ENCODE measurements at places on chromosomes 5 and 9.
A peak's percentile ranks its signal among the peaks of the same experiment; 100 is the strongest.

DNA sequence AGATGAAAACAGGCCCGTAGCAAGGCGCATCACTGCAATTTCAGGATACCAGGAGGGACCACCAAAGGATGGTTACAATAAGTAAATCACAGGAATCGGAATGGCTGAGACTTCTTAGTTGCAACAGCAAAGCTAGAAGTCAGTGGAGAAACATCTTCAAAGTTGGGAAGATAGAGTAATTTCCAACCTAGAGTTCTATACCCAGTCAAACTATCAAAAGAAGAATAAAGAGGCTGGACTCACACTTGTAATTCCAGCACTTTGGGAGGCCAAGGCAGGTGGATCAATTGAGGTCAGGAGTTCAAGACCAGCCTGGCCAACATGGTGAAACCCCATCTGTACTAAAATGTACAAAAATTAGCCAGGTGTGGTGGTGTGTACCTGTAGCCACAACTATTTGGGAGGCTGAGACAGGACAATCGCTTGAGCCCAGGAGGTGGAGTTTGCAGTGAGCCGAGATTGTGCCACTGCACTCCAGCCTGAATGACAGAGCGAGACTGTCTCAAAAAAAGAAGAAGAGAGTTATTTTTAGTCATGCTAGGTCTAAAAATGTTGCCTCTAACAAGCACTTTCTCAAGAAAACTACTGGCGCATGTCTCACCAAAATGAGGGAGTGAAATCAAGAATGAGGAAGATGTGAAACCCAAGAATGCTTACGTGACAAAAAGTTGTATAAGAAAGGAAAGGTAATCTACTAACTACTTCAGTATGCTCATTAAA lies 267.7 kb downstream of the DENND1A start:
- DNase-seq, result no peak

- DNase-seq, result no peak
Observed at GRCh38 chr5:56412601-56413379, 179.7 kb upstream of the ANKRD55 start.

DNA sequence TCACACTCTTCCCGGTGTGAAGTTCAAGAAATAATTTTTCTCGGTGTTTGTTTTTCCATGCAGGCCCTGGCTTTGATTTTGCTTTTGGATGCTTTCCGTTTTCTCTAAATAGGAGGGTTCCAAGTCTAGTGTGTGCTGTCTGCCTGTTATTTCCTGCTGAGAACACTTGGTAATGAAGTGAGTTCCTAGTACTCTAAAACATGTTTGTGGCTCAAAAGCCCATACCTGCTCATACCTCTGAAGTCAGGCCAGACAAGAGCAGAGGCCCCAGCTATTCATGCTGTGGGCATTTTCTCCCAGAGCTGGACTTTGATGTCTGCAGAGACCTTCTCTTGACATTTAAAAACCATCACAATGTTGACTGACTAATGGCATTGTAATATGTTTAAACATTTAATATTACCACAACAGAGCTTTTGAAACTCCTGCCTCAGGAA lies 211.2 kb downstream of the GOLPH3 start:
- DNase-seq, result peak; percentile 75

DNA sequence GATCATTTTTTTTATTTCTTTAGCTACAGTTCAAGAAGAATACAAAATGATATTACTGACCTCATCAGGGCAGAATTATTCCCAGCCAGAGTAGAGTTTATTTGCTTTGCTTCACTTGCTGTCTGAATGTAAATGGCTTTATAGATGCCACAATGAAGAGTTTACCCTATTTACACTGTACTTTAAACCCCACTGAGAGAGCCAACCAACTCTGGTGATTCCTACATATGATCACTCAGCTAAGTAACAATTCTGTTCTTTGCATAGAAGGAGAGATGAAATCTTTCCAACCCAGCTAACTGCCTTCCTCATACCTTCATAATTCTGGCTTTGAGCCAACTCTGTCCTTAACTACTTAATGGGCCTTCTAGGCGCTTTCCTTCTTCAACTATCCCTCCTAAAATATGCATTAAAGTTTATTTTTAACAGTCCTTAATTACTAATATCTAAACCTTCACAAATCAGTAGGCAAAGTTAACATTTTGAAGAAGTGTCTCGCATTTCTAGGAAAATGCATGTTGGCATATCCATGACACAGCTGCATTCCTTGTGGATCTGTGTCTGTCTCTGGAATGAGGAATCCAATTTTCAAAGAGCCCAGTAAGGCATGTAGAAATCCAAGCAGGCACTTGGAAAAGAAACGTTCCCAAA lies 284.8 kb upstream of the GRAMD2B start:
- DNase-seq, result peak; percentile 48

DNA sequence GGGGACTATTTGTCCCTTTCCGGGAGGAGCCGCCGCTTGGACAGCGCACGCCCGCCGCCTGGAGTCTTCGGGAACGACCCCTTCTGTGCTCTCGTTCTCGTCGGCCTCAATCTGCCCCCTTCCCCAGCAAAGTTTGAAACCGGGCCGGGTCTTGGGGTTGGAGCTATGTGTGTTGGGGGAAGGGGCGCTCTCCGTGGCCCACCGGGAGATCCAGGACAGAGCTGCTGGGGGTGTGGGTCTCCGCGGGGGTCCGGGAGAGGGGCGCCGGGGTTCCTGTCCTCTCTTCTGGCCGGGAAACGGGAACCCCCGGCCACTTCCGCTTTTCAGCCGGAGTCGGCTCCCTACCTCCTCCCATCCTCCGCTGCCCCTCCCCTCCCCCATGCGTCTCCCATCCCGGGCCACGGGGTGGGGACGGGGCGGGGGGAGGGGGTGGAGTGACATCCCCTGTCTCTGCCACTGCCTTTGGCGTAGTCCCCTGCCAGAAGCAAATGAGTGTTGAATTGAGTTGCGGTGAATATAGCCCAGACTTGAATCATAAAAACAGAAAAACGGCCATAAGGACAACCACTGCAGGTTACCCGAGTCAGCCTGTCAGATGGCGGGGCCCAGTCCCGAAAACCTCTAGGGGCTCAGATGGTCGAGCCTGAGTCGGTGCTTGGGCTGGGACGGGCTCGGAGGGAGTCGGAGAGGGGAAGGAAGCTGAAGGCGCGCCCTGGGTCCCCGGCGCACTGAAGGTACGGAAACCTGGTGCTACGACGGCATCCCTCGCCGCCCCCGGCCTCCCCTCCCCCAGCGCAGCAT lies 1.1 kb downstream of the CPLX2 start:
- DNase-seq, result no peak

- no peak for DNase-seq
Observed at GRCh38 chr5:102788788-102789187, 33.7 kb downstream of the PAM start.

DNA sequence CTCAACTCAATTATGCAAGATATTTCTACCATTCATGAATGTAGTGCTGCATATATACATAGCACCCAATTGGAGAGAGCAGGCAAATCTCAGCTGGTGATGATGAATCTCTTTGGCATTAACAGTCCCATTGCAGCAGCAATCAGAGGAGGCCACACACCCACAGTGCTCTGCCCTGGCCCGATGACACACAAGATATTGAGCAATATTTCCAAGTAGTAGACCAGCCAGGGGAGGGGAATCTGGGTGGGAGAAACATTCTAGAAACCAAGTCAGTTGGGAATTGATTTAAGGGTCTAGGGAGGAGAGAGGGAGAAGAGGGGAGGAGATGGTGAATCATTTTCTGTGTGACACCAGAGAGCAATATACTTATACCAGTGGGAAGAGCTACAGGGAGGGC lies 14.9 kb upstream of the C5orf63 start:
- peak; percentile 69 for DNase-seq

- DNase-seq, result no peak
Observed at GRCh38 chr9:136837146-136837855, 5.0 kb upstream of the AJM1 start.

GRCh38 chr9:6779417-6780241 lies 21.9 kb downstream of the KDM4C start:
- peak; percentile 54 for DNase-seq

- no peak for DNase-seq
Observed at GRCh38 chr5:91171322-91171721, 211.8 kb downstream of the ARRDC3 start.

DNA sequence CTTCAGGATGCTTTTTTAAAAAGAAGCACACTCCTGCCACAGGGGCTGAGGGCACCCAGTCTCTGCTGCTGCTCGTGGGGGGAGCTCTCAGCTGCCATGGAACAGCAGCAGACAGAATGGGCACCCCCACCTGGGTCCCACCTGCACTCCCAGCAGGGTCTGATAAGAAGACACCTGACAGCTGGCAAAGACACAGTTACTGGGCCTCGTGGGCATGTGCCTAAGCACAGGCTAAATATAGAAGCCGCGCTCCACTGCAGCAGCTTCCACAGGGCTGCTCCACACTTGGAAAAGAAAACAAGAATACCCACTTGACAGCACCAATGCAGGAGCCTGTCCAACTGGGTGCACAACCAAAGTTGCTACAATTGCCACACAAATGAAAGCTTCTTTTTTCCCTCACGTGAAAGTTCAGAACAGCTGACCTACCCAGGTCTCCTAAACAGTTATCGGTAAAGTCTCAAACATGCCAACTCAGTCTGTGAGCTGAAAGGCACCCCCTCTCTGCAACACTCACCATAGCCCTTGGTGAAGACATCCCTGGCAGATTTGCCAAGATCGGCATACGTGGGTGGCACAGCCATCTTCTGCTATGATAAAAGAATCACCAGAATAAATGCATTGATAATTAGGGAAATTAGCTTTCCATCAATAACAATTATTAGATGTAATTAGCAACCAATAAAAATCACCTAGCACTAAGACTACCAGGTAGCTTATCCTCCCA lies 12.2 kb downstream of the VDAC1 start:
- DNase-seq, result no peak

- peak; percentile 45 for DNase-seq
Observed at GRCh38 chr9:134066526-134066912, 1.3 kb downstream of the BRD3 start.

- DNase-seq, result no peak
Observed at GRCh38 chr9:76756941-76757673, 7.1 kb upstream of the PCA3 start.

DNA sequence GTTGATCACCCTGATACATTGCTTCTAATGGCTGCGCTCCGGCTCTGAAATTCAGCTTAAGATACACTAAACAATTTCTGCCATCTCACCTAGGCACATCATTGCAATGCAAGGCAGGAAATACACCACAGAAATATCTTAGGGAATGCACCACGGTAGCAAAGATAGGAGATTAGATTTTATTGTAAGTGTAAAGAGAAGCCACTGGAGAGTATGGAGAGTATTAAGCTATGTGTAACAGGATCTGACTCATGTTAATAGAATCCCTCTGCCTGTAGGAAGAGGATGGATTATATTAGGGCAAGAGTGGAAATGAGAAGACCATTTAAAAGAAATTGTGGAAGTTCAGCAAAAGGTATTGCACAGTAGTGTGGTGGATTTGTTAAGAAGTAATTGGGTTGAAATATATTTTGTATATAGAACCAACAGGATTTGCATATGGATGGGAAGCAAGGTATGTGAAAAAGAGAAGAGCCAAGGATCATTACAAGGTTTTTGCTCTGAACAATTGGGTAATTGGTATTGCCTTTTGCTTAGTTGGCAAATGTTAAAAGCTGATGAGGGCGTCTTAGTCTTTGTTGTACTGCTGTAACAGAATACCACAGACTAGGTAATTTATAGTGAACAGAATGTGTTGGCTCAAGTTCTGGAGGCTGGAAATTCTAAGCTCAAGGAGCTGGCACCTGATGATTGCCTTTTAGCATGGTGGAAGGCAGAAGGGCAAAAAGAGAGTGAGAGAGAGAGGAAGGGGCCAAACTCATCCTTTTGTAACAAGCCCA lies 636.1 kb downstream of the PSAT1 start:
- DNase-seq, result peak; percentile 57

DNA sequence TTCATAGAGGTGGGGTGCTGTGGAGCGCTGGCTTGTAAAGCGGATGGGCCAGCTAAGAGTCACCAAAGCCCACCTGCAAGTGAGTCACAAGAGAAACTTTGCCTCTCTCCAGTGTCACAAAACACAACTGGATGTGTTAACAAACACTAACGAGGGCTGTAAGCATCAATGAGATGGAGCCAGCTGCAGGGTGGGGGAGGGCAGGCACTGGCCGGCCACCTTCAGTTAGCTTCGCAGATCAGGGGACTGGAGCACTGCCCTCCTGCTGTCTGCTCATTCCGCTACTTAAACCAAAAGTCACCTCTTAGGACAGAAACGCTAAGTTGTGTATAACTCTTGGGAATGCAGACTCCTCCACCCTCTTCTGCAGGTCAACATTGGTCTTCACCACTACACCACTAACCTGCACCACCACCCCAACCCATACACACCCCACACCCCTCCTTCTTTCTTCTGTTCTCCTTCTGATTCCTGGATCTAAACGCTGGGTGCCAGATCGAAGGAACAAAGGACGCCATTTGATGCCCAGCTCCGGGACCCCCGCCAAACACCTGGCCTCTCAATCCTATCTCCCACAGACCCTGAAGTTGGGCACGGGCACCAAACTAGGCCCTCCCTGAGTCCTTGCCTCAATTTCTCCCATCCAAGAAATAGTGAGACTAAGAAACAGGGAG lies 2.1 kb downstream of the ARSI start:
- DNase-seq, result no peak

- no peak for DNase-seq
Observed at GRCh38 chr5:138096997-138097828, 13.4 kb downstream of the WNT8A start.

DNA sequence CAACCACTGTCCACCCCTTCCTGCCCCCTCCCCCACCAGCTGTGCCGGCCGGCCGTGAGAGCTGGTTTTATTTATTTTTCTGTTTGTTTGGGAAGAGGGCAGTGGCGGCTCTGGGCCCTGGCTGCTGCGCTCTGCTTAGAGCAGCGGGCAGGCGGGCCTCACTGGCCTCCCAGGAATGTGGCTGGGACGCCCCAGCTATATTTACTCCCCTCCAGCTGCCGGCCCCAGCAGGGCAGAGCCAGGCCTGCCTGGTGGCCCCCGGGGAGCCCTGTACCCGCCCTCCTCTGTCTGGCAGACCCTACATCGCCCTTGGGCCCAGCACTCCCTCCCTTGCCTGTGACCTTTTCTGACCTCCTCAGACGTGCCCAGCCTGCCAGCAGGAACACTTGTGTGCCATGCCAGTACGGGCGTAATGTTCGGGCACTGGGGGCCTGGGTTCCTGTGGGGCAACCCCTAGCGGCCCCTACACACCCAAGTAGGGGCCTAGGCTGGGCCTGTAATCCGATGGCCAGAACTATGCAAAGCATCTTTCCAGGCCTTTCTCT lies 7.7 kb downstream of the CXXC5 start:
- peak; percentile 86 for DNase-seq

DNA sequence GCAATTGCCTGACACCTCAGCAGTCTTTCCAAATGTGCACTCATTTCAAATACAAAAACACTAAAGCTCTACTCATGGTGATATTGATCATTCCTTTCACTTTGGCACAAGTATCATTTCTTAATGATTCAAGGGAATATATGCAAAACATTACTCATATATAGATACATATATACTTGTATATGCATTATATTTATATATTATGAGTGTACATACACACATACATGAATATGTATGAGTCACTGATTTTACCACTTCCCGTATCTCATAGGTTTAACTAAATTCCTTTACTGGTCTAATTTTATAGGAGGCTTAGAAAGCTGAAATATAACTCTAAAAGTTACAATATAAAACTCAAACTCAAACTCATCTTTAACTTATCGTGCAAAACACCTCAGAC lies 156.5 kb downstream of the CDH9 start:
- DNase-seq, result no peak
